RPMI7951 (cell line): ENCODE measurements at places on chromosomes 3 and 15.

DNA sequence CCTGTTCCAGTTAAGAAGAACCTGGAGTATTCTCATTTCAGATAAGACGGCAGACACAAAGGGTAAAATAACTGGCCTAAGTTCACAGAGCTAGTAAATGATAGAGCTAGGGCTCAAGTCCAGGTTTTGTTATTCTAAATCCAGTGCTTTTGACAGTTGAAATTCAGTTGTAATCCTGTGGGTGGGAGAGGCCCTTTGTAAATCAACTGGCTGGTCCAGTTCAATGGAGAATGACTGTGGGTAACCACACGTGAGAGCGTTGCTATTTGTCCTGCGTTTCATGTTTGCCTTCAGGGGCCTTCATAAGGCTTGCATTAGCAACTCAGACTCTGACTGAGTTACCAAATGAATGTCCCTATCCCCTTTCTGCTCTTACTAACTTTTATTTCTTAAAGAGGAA lies 24.2 kb upstream of the CD96 start:
- DNase-seq, result peak; percentile 91

- no peak for DNase-seq
Measured at GRCh38 chr3:160098261-160098908, 109.8 kb downstream of the IL12A start.

- no peak for DNase-seq
Measured at GRCh38 chr15:60120100-60120499, 116.0 kb downstream of the FOXB1 start.

DNA sequence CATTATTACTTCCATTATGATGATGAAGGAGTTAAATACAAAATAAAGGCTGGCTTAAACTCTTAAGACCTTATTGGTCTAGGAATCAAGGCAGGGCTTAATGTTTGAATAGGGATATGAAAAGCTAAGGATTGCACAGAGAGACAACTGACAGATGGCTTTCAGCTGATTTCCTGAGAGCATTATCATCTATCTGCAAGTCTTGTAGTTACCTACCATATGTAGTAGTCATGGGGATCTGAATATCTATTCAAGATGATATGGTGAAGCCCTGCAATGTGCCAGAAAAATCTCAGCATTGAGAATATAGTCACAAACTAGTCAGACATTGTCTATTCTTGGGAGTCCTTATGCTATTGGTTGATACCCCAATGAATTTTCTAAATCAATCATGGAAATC lies 47.5 kb upstream of the CHMP2B start:
- DNase-seq, result no peak

- DNase-seq, result no peak
Measured at GRCh38 chr3:158333736-158334135, 223.8 kb downstream of the RSRC1 start.

DNA sequence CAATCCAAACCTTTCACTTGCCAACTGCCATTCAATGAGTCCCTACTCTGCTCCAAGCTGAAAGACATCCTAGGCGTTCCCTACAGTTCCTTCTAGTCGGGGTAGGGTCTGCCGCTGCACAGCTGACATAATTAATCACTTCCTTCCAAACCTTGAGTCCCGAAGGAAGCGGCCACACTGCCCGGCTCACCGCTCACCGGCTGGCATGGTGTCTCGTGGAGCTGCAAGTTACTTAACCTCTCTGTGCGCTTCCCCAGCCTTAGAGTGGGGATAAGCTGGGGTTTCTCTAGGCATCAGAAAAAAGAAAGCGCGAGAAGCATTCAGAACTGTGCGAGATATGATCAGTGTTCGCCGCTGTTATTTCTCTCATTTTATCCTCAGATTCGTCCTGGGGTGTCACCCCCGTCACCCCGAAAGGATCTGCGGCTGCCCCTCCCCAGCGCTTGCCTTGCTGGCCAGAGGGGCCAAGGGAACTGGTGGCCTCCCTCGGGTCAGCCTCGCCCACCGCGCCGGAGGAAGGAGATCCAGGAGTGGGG lies 748 bp downstream of the MRPS25 start:
- DNase-seq, result peak; percentile 35

DNA sequence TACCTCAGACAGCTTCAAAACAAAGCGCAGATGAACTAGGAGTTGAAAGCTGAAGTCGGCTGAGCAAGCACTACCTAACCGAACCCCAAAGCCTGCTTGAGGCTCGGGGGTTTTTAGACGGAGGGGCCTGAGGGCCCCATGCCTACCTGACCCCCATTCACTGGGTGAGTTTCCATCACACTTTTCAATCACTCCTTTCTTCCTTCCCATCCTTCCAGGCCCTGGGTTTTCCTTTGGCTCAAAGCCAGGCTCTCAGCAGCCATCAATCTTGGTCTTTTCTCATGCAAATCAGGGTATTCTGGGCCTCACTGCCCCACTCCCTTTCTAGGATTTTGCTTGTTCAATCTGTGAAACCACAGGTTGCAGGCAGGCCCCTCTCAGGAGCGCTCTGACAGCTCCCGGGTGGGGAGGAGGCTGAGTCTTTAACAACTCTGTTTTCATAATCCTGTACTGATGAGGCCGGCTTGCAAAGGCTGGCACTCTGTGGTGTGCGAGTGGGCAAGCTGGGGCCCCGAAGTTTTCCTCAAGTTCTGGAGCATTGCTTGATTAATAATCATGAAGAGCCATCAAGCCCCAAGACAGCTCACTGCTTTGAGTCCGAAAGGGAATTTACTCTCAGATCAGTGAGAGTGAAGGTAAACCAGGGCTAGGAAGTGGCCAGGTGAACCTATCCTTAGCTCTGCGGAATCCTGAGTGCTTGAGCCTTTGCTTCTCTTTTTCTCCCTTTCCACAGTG lies 97.6 kb downstream of the FRMD4B start:
- DNase-seq, result no peak

DNA sequence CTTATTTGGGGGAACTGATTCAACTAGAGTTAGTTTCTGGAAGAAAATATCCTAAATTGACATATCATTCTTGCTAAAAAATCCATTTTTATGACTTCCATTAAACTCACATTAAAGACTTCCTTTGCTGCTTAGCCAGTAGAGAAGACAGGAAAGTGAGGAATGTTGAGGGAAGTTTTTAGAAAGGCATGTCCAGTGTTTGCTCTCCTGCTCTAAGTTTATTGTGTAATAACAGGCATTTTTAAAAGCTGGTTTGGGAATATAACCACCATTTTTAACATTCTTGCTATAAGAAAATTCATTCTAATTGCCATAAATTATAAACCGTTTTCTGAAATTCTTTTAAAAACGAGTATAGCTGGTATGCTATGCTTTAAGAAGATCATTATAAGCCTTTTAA lies 428.0 kb downstream of the RAP2B start:
- no peak for DNase-seq

DNA sequence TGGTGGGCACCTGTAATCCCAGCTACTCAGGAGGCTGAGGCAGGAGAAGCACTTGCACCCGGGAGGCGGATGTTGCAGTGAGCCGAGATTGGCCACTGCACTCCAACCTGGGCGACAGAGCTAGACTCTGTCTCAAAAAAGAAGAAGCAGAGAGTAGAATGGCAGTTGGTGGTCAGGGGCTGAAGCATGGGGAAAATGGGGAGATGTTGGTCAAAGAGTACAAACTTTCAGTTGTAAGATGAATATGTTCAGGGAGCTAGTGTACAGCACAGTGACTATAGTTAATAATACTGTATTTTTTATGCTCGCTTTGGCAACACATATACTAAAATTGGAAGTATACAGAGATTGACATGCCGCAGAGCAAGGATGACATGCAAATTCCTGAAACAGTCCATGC lies 41.5 kb downstream of the PCNP start:
- no peak for DNase-seq

GRCh38 chr15:40968290-40969085 lies 15.2 kb downstream of the CHAC1 start:
- no peak for DNase-seq

- DNase-seq, result no peak
Measured at GRCh38 chr3:51676102-51676640, 5.1 kb downstream of the TEX264 start.

DNA sequence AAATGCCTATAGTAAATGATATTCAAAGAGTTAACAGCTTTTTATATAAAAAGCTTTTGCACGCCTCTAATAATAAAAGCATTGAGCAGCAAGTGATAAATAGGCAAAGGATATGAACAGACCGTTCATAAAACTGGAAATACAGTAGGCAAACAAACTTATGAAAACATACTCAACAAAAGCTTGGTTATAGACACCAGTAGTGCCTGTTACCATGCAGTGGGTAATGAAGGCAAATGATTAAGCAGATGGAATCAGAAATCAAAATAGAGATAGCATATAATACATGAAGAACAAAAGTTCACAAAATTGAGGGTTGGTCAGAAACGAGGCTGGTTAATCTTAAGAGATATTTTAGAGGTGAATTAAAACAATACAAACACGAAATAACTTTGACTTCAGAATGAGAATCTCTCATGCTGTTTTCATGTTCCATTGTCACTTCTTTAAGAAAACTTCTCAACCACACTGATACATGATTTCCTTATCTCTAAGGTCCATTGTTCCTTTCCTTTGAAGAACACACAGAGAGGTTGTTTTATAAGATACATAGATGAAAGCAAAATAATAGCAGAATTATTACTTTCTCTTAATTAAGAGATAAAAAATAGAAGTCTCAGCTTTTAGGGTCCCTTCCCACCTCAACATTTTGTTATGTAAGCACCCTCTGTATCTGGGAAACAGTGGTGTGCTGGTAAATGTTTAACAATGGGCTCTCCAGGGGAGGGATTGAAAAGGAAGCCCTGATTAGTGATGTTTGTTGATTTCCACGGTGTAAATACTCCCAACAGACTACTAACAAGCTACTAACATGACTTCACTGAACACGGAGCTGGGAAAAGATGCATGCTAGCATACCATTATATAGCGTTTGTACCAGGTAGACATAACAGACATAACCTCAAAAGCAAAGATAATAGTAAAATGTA lies 12.6 kb downstream of the RASGRP1 start:
- no peak for DNase-seq

DNA sequence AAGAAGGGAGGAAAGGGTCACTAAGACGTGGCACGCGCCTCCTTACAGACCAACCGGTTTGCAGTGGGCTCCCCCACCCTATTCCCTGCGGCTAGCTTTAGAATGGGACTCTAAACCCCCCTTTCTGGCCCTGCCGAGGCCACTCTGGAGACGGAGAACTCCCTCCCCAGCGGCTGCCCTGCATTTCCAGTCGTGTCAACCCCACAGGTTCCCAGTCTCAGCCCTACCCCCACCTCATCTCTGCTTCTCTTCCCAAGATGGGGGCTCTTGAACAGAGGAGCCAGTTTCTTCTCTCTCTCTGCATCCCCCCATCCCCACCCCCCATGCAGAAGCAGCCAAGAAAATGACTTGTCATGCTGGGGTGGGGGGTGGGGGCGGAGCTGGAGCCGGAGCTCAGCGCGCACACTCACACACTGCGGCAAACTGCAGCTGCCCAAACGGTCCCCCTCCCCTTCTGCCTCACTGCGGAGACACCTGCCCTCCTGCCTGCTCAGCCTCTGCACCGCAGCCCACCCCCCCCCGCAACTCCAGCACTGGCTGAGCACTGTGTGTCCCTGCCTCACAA lies 871 bp downstream of the MAP1A start:
- no peak for DNase-seq

DNA sequence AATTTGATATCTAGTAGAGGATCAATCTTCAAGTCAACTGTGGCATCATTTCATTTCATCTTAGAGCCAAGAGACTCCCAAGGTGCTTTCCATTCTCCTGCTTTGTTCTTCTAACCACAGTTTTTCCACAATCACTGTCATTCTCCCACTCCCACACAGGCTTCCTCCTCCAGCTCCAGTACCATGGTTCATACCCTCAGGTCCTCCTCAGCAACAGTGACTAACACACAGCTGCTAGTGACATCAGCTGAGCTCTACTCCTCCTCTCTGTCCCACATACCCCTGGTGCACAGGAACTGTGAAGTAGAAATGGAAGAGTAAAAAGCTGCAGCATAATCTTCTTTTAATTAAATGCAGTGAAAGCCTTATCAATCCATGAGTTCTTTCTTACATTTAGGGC lies 200.2 kb upstream of the DPH6 start:
- peak; percentile 77 for DNase-seq

DNA sequence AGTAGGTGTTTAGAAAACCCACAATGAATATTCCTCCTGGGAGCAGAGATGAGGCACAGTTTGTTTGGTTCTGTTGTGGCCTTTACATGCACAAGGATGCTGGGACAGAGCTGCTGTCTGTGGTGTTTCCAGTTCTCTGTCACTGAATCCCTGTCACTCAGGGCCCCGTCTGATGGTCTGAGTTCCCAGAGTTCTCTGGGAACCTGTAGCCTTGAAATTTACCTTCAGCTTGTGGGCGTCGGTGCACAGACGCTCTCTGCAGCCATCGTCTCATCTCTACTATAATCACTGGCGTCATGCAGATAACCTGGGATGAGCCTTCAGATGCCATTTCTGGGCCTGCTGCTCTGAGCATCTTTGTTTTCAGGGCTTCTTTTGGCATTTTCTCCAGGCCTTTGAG lies 81.9 kb downstream of the LRRK1 start:
- DNase-seq, result no peak

DNA sequence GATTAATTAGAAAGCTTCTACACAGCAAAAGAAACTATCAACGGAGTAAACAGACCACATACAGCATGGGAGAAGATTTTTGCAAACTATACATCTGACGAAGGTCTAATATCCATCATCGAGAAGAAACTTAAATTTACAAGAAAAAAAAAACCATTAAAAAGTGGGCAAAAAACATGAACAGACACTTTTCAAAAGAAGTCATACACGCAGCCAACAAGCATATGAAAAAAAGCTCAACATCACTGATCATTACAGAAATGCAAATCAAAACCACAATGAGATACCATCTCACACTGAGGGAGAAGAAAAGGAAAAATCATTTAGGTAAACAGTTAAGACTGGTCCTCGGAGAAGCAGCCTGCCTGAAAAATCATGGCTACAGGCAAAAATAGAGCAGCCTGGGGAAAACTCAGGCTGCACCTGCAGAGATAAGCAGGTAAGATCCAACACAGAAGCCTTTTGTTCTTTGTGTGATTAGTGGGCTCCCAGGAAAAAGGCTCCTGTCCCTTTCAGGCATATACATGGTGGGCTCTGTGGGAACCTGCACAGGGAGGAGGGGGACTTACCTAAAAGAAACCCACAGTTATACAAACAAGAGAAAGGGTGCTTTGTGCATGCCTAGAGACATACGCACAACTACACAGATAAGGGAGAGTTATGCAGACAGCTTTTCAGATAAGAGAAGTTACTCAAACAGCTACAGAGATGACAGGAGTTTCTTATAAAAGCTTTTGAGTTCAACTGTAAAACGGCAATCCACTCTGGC lies 49.3 kb downstream of the C3orf70 start:
- DNase-seq, result no peak

DNA sequence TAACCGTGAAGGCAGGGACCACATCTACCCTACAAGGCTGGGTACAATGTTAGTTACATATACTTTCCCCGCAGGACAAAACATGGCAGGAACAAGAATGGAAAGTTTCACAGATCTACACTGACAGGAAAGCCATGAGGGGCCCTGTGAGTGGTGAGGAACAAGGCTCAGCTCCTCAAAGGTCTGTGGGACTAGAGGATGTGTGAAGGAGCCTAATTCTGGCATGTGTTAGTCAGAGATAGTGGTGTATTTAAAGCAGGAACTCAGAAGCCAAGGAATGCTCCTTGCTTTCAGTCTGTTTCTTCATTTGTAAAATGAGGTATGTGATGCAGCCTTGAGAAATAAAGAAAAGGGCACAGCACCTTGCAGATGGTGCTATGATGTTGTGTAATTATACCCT lies 25.1 kb downstream of the ETV5 start:
- no peak for DNase-seq

GRCh38 chr3:8282541-8283165 lies 219.0 kb upstream of the LMCD1 start:
- no peak for DNase-seq

GRCh38 chr3:189512039-189512438 lies 119.2 kb upstream of the TP63 start:
- DNase-seq, result no peak
